ENCODE measurements at places on chromosomes 7 and 10.

DNA sequence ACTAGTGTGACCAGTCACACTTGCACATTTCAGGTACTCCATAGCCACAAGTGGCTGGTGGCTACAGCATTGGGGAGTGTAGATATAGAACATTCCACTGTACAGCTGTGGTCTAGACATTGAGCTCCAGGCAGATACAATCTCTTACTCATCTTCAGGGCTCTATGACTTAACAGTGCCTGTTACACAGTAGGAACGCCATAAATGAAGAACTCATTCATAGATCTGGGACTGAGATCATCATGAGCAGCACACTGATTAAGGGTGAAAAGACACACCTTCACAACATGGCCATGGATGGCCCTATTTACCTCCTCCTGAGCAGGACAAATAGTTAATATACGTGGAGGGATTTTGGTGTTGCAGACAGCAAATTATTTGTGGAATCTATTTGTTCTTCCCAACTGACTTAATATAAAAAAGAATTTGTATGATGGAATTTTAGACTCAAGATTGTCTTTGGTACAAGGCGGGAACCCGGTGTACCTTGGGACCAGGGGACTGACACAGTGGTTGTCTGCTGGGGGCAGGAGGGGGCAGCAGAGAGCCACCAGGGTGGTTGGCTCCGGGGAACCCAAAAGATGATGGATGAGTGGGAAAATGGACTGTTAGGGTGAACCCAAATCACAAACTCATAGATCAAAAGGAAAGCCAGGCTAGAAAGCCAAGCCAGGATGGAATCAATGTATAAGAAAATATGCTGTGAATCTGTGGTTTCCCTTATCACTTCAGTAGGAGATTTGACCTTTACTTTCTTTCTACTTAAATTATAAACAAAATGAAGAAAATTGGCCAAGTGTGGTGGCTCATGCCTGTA, 24.3 kb upstream of the CPA2 start:
- H3K4me3 ChIP-seq = no peak overlapping the region
- peaks cover 10% of the 10 kb centered on the region for H3K36me3 ChIP-seq
- H3K27me3 ChIP-seq = no peaks in the 10 kb centered on the region
- DNase-seq = peak; percentile 81

GRCh38 chr7:7992506-7992905, 23.9 kb downstream of the GLCCI1 start:
- H3K27me3 ChIP-seq = no peaks in the 10 kb centered on the region
- no peaks in the 10 kb centered on the region for H3K4me1 ChIP-seq

DNA sequence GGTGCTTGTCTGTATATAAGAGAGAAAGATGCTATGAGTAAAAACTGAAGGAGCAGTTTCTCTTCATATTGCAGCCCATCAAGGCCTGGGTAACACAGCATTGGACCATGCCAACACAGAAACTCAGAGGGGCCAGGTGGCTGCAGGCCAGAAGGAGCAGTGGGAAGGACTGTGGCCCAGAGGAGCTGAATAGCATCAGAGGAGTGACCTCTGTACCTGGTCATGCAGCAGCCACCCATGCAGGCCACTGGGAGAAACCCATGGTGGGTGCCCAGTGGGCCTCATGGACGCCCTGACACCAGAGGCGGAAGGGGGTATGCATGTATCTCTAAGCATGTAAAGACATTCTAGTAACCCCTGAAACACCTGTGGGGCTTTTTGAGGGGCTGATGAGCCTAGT, 75.9 kb upstream of the YAE1 start:
- DNase-seq = no peak
- H3K27ac ChIP-seq = no peak overlapping the region
- H3K4me1 ChIP-seq = no peaks in the 10 kb centered on the region
- H3K27me3 ChIP-seq = no peaks in the 10 kb centered on the region
- no peak overlapping the region for H3K4me3 ChIP-seq

DNA sequence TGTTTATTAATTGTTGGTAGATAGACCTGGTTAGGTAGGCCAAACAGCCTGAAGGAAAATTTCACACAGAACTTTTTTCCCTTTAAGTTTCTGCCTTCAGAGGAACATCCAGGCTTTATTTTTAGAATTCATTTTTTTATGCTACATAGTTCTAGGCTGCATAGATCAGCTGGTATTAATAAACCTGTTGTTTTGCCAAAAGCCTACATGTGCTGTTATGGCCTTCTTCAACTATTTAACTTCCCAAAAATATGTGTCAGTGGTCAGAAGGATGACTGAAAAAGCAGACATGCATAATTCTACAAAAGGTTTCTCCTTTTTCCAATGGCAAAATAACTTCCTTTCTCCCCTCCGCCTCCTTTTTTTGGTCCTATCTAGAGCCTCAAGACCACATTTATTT, 303.0 kb upstream of the DKK1 start:
- no peak for DNase-seq
- H3K4me1 ChIP-seq = no peaks in the 10 kb centered on the region
- peaks cover 1% of the 10 kb centered on the region for H3K27me3 ChIP-seq
- no peak overlapping the region for H3K27ac ChIP-seq
- H3K4me3 ChIP-seq = no peak overlapping the region
- peaks cover 50% of the 10 kb centered on the region for H3K36me3 ChIP-seq

GRCh38 chr10:77358656-77359055, 279.0 kb downstream of the KCNMA1 start:
- peaks cover 32% of the 10 kb centered on the region for H3K4me1 ChIP-seq
- H3K36me3 ChIP-seq = peaks cover 4% of the 10 kb centered on the region
- no peak overlapping the region for H3K4me3 ChIP-seq
- peak overlapping the region; percentile 85 for H3K27ac ChIP-seq
- peaks cover 3% of the 10 kb centered on the region for H3K27me3 ChIP-seq
- no peak for DNase-seq

DNA sequence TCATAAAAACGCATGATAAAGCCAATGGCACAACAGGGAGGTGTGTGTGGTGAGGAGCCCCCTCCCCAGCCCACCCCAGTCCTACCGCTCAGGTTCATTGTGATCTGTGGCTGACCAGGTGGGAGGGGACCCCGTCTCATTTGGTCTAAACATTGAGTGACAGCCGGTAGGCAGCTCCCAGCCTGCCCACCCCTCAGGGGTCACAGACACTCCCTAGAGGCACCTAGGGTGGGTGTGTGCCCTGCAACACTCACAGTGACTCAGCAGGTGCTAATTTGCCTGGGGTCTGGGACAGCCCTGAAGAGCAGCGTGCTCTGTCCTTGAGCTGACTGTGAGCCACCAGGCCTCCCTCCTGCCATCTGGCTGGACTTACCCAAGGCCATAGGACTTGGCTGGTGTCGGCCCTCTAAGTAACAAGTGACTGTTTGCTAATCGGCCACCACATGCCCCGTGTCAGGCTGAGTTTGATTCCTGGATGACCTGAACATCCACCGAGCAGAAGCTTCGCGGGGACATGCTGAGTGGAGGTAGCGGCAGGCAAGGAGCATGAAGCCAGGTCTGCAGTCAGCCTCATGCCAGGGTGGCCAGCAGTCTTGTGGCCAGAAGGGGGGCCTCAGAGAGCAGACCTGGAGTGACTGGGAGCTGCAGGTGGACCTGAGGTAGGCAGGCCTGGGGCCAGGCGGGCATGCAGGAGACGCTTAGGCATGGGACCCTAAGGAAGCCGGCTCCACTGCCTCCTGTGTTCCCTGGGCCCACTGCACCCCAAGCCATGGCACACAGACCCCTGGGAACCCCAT, 282.3 kb upstream of the SHH start:
- H3K4me1 ChIP-seq = no peaks in the 10 kb centered on the region
- peaks cover 4% of the 10 kb centered on the region for H3K27me3 ChIP-seq
- no peak overlapping the region for H3K27ac ChIP-seq
- no peaks in the 10 kb centered on the region for H3K36me3 ChIP-seq
- no peak overlapping the region for H3K4me3 ChIP-seq

DNA sequence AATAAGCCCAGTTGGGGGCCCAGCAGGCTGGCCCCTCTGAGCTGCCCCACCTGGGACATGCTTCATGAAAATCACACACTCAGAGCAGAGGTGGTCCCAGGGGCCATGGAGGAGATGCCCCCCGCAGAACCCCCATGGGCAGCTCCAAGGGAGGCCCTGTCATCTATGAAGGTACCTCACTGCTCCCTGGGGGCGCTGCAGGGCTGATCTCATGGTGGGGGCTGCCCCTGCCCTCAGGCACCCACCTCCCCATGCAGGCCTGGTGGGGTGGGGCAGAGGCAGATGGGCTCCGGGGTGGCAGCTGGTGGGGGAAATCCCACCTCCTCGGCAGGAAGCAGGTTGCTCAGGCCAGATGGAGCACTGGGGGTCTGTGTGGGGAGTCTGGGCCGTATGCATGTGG, 60.5 kb downstream of the YKT6 start:
- no peak overlapping the region for H3K27ac ChIP-seq
- H3K4me3 ChIP-seq = no peak overlapping the region
- H3K36me3 ChIP-seq = no peaks in the 10 kb centered on the region

- no peaks in the 10 kb centered on the region for H3K4me1 ChIP-seq
- H3K27me3 ChIP-seq = peaks cover 13% of the 10 kb centered on the region
- no peak overlapping the region for H3K27ac ChIP-seq
Measured at GRCh38 chr10:132036153-132036886, 29.4 kb upstream of the JAKMIP3 start.

GRCh38 chr10:48598936-48599829, 5.7 kb downstream of the ARHGAP22 start:
- peak overlapping the region; percentile 23 for H3K4me3 ChIP-seq
- DNase-seq = no peak
- H3K4me1 ChIP-seq = peaks cover 44% of the 10 kb centered on the region
- no peaks in the 10 kb centered on the region for H3K36me3 ChIP-seq
- peaks cover 3% of the 10 kb centered on the region for H3K27me3 ChIP-seq

- no peak overlapping the region for H3K27ac ChIP-seq
- DNase-seq = no peak
- no peaks in the 10 kb centered on the region for H3K27me3 ChIP-seq
- H3K4me3 ChIP-seq = no peak overlapping the region
Measured at GRCh38 chr10:122546242-122546641, 14.3 kb upstream of the DMBT1 start.

DNA sequence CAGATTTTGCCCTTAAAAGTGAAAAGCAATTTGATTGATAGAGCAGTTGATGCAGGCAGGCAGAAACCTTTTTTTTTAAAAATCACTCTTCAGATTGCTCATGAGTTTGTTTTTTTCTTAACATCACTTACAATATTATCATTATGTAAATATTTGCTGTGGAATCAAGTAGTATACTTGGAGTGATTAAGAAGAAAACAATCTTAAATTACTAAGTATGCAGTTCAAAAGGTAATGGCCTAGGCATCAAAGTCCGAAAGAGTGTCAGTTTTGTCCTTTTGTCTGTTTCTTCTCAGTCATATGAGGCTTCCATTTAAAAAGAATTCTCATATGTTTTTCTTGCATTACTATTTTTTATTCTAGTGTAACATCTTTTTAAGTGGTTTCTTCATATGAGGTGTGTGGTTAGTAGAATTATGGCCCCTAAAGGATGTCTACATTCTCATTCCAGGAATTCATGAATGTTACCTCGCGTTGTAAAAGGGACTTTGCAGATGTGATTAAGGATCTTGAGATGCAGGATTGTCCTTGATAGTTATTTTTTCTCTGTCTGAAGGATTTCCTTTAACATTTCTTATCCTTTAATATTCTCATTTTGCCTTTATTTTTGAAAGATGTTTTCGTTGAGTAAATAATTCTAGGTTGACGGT, 44.0 kb downstream of the BICC1 start:
- H3K27me3 ChIP-seq = no peaks in the 10 kb centered on the region
- no peak for DNase-seq
- H3K4me3 ChIP-seq = no peak overlapping the region
- no peaks in the 10 kb centered on the region for H3K36me3 ChIP-seq
- no peak overlapping the region for H3K27ac ChIP-seq

DNA sequence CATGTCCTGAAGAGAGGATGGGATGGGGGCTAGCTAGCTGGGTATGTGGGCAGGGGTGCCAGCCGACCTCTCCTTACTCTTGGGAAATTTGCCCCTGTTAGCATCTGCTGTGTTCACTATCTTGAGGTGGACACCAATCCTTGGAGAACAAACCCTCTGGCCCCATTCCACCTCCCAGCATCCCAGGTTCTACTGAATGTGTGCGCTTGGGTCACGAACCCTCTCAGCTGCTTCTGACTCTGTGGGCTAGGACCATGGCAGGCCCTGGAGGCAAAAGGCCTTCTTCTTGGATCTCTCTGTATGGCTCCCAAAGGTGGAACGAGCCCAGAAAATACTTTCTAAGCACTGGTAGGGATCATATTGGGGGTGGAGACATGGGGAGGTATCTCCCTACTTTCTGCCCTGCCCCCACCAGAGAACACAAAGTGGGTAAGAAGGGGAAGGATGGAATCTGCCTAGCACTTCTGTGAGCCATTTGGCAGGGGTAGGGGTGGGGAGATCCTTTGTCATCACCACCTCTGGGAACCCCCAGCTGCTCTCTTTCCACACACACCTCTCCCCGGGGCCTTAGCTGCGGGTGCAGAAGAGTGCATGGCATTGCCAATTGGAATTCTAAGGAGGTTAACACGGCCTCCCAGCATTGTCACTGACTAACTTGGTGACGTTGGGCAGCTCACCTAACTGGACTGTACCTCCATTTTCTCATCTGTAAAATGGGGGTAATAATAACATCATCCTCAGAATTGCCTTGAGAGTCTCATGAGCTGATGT, 7.7 kb downstream of the UNC5B start:
- H3K36me3 ChIP-seq = peaks cover 5% of the 10 kb centered on the region
- H3K27me3 ChIP-seq = peaks cover 4% of the 10 kb centered on the region
- H3K4me3 ChIP-seq = no peak overlapping the region
- H3K27ac ChIP-seq = no peak overlapping the region
- H3K4me1 ChIP-seq = peaks cover 22% of the 10 kb centered on the region

DNA sequence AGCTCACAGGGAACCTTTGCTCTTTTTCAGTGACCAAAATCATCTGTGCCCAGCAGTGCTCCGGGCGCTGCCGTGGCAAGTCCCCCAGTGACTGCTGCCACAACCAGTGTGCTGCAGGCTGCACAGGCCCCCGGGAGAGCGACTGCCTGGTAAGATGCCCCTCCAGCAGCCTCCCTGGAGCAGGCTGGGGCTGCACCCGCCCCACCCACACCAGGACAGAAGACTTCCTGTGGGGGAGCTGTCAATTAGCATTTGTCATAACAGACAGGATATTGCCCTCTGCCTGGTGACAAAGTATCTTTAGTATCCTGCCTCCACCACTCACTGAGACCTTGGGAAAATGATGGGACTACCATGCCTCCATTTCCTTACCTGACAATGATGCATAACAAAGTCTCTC, 133.7 kb downstream of the EGFR start:
- H3K4me3 ChIP-seq = no peak overlapping the region
- peaks cover 5% of the 10 kb centered on the region for H3K36me3 ChIP-seq
- peaks cover 3% of the 10 kb centered on the region for H3K4me1 ChIP-seq

GRCh38 chr7:100675581-100676350, 2.2 kb downstream of the GNB2 start:
- no peak overlapping the region for H3K27ac ChIP-seq
- H3K36me3 ChIP-seq = peaks cover 4% of the 10 kb centered on the region

GRCh38 chr10:95408148-95408960, 117.6 kb upstream of the PDLIM1 start:
- peaks cover 13% of the 10 kb centered on the region for H3K4me1 ChIP-seq
- H3K4me3 ChIP-seq = no peak overlapping the region
- no peak for DNase-seq
- H3K27me3 ChIP-seq = peaks cover 2% of the 10 kb centered on the region
